ENCODE measurements at places on chromosomes 4 and X.

- no peak for DNase-seq
Observed at GRCh38 chr4:136763919-136764318, 768.4 kb downstream of the PCDH18 start.

DNA sequence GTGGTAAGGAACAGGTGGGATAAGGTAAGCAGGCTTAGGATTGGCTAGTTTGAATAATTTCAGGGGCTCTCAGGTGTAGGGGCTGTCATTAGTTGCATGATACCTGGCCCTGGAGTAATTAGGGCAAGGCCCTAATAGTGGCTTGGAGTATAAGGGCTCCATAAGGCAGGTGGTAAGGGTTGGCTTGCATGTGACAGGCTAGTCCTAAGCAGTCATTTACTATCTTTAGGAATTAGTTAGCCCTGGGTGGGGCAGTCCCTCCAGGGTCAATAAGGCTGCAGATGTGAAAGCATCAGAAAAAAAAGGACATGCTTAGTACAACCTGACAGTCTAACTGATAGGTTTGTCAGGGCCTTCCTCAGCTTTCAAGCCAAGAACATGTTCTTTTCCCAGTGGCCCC lies 7.8 kb upstream of the TMPRSS11D start:
- no peak for DNase-seq

DNA sequence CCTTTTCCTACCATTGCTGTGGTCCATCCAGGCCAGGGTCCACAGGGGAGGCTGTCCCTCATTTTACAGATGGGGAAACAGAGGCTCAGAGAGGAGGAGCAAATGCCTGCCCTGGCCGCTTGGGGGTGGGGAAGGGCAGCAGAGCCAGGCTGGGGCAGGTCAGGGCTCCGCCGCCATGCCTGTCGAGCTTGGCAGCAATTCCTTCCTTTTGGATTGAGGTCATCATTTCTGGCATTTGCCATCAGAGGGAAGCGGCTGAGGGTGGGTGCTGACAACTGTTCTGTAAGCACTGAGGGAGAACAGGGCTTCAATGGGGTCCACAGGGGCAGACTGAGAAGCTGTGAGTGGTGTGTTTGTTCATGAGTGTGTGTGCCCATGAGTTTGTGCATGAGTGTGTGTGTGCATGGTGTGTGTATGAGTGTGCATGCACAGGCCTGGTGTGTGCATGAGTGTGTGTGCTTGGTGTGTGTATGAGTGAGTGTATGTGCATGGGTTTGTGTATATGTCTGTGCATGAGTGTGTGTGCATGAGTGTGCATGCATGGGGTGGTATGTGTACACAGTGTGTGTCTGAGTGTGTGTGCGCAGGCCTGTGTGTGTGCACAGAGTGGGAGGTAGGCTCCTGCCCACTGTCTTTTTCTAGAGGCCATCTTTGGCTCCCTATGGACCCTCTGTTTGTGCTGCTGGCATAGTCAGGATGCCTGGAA lies 115.2 kb downstream of the SORCS2 start:
- no peak for DNase-seq

GRCh38 chrX:103378990-103379389 lies 2.7 kb downstream of the BEX3 start:
- DNase-seq, result no peak

DNA sequence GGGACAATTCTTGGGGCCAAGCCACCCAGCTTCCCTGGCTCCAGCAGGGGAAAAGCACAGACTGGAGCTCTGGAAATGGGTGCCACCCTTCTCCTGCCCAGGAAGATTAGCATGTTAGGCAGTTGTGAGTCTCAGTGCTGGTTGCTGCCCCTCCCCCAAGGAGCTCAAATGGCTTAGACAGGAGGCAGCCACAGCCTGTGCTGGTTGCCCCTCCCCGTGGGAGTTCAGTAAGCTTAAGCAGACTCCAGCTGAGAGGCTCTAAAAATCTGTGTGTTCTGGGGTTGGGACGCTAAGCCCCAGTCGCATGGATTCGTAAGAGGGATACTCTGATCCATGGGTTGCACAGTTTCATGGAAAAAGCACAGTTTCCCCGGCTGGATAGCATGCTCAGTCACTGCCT lies 92.7 kb upstream of the NDST3 start:
- peak; percentile 97 for DNase-seq

DNA sequence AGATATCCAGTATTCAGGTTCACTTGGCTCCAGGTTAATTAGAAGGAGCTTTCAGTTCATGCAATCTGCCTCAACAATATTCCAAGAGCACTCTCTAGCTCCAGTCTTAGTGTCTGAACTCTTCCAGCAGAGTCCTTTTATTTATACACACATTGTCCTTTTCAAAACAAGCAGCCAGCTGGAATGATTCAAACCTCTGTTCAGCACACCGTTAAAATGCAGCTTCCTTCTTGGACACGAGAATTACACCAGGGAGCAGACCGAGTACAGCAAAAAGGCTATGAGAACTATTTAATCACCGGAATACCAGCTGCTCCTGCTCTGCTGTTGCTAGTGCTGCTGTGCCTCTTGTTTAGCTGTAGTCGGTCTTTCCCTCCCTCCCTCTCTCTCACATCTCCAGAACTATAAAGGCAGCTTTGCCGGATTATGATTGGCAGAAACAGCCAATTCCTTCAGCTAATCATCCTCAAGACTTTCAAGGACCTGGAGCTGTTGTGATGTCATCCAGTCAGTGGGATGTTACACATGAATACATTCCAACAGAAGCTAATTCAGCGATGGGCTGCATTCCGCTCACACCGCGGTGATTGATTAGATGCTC lies at the start of gene NDST4:
TSS of gene NDST4 (minus strand) at position 115 of the 601 bp plus-strand sequence. CDS start 36,584 bp downstream, outside the sequence.
- DNase-seq, result peak; percentile 63

DNA sequence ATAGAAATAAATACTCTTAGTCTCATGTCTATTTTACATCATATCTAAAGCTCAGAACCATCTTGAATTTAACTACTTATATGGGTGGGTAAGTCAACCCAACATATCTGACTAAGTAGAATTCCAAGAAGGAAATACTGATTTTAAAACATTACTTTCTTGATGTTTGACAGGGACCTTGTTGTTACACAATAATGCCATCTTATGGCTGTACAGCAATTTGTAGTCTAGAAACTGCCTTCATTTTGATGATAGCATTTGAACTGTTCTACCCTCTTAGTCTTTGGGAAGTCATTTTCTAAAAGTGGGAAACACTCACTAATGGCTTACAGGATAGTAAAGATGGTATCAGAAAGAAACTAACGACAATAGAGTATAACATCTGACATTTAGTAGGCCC lies 929.5 kb downstream of the DMD start:
- no peak for DNase-seq

GRCh38 chrX:119374736-119375135 lies 24.4 kb upstream of the SLC25A43 start:
- DNase-seq, result no peak

DNA sequence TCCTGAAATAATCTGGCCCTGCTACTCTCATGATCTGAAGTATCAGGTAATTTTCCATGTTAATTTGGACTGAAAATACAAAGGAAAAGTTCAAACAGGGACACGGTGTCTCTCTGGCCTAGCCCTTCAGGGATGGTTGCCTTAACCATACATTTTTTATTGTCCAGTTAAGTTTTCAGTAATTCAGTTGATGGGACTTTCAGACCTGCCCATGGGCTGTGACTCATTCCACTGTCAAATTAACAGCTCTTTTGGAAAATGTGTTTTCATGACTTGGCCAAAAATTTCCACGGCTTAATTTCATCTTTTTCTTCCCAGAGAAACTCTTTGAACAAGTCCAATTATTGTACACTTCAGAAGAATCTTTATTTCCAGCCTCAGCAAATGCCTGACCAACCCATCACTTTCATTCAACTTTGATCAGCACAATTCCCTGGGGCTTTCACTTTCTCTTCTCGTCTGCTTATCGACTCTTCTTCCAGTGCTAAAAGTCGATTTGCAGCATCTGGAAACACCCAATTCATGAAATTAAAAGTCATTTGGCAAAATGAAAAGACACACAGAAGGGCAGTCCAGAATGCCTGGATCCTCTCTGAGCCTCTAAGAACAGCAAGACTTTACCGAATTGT lies 293.9 kb downstream of the RAB28 start:
- DNase-seq, result no peak

- DNase-seq, result no peak
Observed at GRCh38 chrX:76420237-76420636, 7.3 kb upstream of the MAGEE1 start.

GRCh38 chr4:6549445-6549844 lies 25.5 kb upstream of the MAN2B2 start:
- DNase-seq, result peak; percentile 43

GRCh38 chrX:78119521-78120227 lies 15.6 kb downstream of the PGK1 start:
- DNase-seq, result no peak

- no peak for DNase-seq
Observed at GRCh38 chr4:83054928-83055327, 19.9 kb downstream of the COPS4 start.

DNA sequence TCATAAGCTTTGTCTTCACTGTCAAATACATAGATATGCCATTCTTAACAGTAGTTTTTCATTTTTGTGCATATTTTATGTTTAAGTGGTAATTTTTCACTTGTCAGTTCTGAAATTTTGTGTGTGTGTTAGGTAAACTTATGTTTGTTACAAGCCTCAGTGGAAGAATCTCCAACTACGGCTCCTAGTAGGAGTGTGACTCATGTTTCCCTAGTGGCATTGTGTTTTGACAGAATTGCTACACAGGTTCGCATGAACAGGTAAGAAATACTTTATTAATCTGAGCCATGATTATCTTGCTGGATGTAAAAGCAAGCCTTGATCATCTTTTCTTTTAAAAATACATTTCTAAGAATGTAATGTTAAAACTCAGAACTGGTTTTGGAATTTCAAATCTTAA lies 94.4 kb downstream of the BLTP1 start:
- no peak for DNase-seq

GRCh38 chr4:89331686-89332544 lies 24.3 kb upstream of the GPRIN3 start:
- no peak for DNase-seq

All from WERI-Rb-1 (cell line).